ENCODE measurements at places on chromosomes 6 and 20.

DNA sequence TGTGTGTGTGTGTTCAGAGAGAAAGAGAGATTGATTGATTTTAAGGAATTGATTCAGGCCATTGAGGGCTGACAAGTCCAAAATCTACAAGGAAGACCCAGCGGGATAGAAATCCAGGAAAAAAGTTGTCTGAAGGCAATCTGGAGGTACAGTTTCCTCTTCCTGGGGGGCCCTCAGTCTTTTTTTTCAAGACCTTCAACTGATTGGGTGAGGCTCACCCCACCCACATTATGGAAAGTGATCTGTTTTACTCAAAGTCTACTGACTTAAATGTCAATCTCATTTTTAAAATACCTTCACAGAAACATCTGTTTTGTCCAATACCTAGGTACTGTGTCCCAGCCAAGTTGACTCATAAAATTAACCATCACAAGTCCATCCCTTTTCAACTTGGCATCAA, 243.0 kb upstream of the PLN start:
- no peak for DNase-seq

- DNase-seq = no peak
Observed at GRCh38 chr6:48825501-48826151, 637.4 kb downstream of the MMUT start.

GRCh38 chr6:111707773-111708172, 102.1 kb upstream of the TRAF3IP2 start:
- no peak for DNase-seq

DNA sequence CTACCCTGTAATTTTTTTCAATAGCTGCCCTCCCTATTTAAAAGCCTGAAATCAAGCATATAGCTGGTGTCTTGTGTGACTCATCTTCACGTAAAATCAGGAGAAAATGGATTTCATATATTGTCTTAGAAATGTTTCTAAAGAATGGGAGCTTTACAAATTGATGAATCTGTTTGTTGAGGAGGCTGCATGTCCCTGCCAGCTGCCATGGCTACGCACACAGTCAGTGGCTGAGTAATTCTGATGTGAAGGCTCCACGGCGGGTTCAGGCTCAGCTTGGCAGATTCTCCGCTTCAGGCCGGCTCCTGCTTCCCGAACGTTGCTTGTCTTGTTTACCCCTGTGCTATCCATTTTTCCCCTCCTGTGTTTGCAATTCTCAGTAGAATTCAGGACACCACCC, 82.8 kb downstream of the CCDC170 start:
- no peak for DNase-seq

- DNase-seq = peak; percentile 42
Observed at GRCh38 chr20:35226884-35227681, 593 bp downstream of the MMP24 start.

- no peak for DNase-seq
Observed at GRCh38 chr6:169972736-169973135, 221.3 kb downstream of the ERMARD start.

GRCh38 chr6:133262804-133263203, 21.6 kb downstream of the EYA4 start:
- no peak for DNase-seq

DNA sequence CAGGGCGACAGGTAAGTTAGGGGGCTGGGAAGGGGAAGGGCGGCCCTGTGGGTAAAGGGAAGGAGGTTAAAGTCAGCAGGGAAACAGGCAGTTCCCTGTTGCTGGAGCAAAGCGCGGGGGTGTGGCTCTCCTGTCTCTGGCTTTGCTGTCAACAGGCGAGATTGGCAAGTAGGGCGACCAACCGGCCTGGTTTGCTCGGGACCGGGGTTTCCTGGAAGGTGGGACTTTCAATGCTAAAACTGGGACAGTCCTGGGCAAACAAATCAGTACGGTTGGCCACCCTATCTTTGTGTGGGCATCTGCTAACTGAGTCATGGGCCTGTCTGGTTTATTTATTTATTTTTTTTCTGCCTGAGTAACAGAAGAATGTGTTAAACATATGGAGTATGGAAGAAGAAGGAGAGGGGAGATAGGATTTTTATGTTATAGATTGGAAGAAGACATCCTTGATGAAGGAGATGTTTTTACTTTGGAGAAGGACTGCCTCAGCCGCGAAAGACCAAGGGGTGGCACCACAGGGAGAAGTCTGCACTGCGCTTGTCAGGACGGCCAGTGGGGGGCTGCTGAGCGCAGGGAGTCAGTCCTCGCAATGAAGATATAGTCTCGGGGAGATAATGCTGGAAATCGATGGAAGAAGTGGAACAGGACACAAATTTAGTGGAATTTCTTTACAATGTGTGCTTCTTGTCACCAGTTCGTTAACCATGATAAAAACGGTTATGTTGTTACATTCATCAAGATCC, 43.4 kb upstream of the ESR1 start:
- DNase-seq = no peak

DNA sequence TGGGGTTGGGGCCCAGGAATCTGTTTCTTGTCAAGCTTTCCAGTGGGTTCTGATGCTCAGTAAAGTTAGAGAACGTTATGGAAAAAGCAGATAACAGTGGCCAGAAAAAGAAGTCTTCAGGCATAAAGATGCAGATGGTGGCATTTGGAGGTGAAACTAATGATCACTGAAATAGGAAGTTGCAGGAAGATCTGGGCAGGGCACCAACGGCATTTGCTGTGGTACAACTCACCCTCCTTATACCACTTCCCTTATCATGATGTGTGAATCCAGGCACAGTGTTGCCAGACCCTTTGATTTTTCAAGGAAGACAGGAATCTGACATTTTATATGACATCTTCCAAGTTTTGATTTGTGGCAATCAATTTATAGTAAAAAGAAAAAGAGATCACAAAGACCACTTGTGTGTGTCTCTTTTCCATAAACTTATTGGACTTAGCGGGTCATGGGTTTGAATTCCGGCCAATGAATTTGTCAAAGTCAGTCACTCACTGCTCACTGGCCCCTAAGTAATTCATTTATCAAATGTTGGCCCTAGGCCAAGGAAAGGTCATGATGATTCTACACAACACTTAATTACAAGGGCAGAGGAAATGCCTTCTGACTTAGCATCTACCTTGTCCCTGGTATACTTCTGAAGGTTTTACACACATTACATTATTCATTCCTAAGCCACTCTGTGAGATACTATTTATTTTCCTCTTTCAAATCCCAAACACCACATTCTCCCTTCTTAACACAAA, 37.6 kb downstream of the LAMP5 start:
- no peak for DNase-seq

- no peak for DNase-seq
Observed at GRCh38 chr20:45346291-45346718, 1.9 kb downstream of the SDC4 start.

GRCh38 chr20:7123457-7123856, 356.0 kb downstream of the BMP2 start:
- DNase-seq = no peak

DNA sequence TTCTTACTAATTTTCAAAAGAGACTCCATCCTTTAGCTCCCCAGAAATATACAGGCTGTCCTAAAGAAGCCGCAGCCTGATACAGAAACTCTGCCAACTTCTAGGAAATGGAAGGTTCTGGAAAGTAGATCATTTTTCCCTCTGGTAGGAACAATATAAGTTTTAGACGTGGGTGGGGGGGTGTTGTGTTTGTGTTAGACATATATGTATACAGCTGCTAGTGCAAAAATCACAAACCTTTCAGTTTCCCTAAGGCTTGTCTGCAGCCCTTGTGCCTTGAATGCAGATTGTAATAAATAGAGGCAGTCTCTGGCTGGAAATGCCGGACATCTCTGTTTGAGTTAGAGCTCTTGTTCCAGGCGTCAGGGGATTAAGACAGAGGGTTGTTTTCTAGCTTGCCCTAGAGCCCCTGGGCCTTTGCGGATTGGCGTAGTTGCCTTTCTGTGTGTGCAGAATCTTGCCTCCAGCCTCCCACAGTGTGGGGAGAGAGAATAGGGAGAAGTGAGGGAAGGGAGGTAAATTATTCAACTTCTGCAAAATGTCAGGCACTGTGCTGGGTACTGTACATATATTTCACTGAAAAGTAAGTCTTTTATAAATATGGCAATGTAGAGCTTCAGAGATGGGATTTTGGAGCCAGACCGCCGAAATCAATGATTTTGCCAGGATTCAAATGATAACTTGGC, 269.7 kb downstream of the PRL start:
- DNase-seq = no peak

GRCh38 chr6:71335544-71335943, 46.9 kb downstream of the OGFRL1 start:
- DNase-seq = no peak

DNA sequence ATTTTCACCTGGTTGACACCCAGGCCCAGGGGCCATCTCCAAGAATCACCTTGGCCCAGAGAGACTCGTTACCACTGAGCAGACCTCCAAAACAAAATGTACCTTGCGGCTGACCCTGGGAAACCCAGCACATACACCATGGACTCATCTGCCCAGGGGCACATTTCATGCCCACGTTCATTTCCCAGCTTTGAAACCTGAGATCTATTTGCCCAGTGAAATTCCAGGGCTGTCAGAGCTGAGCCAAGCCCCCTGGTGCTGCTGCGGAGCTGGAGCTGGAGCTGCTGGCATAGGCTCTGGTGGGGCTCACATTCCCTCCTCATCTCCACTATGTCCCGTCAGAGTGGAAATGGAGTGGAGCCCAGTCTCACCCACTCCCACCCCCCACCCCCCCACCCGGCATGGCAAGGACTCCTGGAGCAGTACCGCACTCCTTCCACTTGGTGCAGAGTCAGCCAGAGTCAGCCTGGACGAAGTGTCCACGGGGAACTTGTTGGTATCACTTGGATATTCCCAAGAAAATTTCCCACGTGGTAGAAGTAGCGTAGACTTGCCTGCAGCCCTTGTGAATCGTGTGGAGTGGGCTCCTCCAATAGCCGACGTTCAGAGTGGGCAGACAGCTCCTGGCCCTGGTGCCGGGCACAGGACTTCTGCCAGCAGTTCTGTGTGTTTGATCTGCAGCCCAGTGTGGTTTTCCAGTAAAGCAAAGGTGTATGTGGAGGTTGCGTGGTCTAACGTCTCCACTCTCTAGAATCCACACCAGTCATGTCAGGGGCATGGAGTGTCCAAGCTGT, 18.1 kb upstream of the OSER1 start:
- no peak for DNase-seq

DNA sequence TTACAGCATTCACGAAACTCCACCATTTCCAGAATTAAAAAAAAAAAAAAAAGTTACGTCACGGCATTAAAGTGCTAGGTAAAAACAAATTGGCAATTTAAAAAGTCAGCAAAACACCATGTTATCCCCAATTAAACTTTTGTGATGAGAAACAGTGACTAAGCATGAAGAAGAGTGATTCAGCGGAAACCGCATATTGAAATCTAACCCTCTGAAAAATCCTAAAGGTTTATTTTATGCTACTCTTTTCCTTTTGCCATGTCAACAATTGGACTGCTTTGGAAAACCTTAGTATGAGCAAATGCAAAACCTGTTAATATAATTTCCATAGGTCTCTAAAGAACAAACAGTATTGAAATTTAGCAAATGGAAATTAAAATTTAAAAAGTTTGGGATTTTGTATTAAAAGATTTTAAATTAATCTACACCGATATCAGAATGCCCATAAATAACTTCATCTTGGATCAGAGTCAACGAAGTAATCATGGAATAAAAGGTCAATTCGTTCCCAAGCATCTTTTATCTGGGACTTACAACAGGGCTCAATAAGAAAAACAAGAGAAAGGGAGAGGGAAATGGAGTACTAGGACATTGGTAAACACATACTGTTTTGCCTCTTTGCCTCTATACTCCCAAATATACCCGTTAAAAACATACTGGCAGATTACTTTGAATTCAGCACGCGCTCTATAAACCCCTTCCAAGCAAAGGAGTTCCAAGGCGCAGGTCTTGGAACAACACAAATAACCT, 1.1 kb downstream of the FBXO30 start:
- no peak for DNase-seq

GRCh38 chr6:40706178-40706577, 119.0 kb upstream of the LRFN2 start:
- DNase-seq = no peak

GRCh38 chr20:20138301-20139064, 86.2 kb downstream of the CFAP61 start:
- no peak for DNase-seq

- no peak for DNase-seq
Observed at GRCh38 chr6:8301502-8301901, 133.8 kb downstream of the SLC35B3 start.

- DNase-seq = peak; percentile 66
Observed at GRCh38 chr6:34237722-34238584, 1.3 kb downstream of the HMGA1 start.

GRCh38 chr20:53767206-53767930, 173.7 kb upstream of the ZNF217 start:
- no peak for DNase-seq

DNA sequence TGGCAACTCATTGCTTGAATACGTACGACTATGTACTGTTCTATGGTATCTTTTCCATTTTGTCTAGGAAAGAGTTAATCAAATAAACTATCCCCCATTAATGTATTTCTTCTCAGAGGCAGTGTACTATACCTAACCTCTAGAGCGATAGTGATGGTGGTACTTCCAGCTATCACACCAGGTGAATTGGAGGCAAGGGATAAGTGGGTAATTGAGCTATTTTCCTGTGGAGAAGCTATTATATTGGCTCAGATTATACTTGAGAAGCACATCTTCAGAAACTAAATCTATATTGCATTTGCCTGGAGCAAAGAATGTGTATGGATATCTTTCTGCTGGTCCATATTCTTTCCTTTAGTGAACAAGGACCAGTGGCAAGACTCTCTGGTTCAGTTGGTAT, 430.7 kb upstream of the KHDRBS2 start:
- DNase-seq = no peak

DNA sequence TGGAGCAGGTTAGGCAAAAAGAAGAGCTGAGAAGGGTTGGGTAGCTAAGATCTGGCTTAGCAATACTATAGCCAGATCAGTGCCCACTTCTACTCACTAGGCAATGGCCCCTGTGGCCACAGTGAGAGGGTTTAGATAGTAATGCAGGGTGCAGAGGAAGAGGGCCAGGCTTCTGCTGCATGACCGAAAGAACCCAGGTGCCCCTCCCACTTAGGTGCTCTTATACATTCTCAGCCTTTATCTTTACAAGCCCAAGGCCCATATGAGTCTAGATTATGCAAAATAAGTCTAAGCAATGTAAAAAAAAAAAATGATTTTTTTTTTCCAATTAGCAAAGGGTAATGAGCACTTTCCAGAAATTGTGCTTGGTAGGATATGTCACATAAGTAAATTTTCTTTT, 171.3 kb downstream of the CD24 start:
- no peak for DNase-seq
